Nephron progenitor cell (in vitro differentiated cells): ENCODE measurements at places on chromosomes 1 and 21.

DNA sequence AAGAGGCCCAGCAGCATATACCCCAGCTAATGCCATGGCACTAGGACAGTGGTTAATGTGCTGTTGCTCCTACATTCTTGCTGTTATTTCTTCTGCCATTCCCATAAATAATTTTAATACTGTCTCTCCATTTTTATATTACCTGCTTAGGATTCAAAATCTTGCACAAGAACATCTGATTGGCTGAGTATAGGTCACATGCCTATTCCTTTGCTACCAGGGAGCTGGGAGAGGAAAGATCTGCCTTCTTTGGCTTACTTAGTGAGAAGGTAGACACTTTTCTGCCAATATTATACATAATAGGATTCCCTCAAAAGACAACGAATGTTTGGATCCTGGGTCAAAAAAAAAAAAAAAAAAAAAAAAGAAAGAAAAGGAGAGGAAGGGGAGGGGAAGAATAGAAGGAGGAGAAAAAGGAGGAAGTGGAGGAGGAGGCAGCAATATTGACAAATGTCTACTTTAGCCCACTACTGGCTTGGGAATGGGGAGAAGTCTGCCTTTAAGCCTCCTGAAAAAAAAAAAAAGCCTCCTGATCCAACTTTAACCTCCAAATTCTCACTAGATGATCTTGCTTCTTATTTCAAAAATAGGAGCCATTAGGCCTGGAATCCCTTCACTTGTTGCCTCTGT lies 134.5 kb upstream of the HNRNPU start:
- DNase-seq: no peak

DNA sequence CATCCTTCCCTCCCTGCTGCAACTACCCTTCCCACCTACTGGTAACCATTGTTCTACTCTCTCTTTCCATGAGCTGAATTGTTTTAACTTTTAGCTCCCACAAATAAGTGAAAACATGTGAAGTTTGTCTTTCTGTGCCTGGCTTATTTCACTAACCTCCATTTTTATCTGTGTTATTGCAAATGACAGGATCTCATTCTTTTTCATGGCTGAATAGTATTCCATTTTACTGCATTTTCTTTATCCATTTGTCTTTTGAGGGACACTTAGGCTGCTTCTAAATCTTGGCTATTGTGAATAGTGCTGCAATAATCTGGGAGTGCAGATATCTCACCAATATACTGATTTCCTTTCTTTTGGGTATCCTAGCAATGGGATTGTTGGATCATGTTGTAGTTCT lies 80.6 kb downstream of the NOS1AP start:
- DNase-seq: no peak

DNA sequence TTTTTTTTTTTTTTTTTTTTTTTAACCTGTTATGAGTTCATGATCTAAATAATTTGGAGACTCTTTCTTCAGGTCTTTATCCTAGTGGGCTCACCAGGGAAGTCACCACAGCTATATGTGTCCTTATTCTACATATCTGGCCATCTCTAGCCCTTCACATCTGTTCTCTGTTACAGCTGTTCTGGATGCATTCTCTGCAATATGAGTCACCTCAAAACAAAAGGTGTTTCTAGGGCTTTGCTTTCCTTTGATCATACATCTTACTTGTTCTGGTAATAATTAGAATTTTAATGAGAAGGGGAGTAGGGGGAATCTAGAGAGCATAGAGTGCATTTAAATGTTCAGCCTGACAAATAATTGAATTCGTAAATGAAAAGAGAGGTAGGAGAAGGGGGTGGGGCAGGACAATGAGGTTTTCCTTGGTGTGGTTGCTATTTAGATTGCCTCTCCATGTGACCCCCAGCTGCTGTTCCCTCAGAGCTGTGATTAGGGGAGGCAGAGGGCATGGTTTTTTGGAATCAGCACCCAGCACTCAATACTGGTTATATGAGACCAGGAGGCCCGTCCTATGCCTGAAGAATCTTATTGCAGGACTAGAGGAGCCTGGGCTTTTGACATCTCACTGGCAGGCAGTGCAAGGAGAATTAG lies 8.0 kb downstream of the SYT6 start:
- DNase-seq: no peak

DNA sequence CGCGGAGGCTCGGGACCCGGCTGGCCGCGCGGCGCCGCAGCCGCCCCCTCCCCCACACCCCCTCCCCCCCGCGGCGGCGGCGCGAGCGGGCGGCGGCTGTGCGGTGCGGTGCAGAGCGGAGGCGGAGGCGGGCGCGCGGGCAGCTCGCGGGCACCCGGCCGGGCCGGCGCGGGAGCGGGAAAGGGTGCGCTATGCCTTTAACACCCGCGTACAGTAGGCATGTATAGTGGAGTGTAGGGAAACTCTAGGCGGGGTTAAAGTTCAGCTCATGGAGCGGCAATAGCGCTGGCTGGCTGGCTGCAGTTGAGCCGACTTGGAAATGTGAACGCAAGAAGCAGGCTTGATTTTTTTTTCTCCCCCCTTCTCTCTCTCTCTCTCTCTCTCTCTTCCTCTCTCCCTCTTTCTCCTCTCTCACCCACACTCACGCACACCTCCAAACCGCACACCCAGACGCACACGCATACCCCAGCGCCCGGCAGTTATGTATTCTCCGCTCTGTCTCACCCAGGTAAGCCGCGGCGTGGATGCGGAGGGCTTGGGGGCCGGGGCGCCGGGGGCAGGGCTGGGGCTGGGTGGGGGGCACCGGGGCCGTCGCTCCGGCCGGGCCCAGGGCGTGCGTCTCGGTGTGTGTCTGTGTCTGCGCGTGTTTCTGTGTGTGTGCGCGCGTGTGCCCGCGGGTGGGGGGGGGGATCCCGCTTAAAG lies at the start of gene NFIA:
Gene NFIA (plus strand): TSS at position 251 of the 702 bp plus-strand sequence.
- DNase-seq: peak; percentile 55

- peak; percentile 68 for DNase-seq
Observed at GRCh38 chr1:29237852-29238619, 1.7 kb downstream of the PTPRU start.

DNA sequence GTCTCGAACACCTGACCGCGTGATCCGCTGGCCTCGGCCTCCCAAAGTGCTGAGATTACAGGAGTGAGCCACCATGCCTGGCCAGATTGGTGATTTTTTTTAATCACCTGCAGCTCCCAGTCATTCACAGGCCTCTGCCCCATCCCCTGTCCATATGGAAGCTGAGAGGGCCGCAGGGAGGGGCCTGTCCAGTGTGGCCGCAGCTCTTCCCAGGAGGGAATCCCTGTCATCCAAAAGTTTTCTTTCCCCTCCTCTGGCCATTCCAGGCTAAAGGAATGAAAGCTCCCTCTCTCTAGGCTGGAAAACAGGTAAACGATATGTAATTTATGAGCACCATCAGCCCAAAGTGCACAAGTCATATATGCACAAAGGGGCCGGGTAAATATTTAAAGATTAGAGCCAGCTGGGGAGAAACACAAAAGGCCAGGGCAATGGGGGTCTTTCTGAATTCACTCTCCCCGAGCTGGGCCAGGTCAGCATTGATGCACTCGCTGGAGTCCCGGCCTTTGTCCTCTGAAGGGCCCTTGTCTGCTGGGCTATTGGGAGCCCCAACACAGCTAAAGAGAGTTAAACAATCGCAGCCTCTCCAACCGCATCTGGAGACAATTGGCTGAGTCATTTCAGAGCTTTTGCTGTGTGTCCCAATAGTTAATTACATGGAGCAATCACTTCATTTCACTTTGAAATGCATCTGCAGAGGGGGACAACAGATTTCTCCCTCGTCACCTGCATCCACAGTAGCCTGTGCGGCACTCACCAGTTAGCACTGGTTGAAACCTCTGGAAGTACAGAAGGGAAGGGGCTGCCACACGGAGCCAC lies 3.8 kb upstream of the HES3 start:
- DNase-seq: no peak

- peak; percentile 25 for DNase-seq
Observed at GRCh38 chr1:59699227-59699847, 115.4 kb upstream of the HOOK1 start.

- no peak for DNase-seq
Observed at GRCh38 chr1:236548452-236548851, 24.7 kb downstream of the LGALS8 start.

- no peak for DNase-seq
Observed at GRCh38 chr1:208909011-208909984, 665.1 kb upstream of the PLXNA2 start.

DNA sequence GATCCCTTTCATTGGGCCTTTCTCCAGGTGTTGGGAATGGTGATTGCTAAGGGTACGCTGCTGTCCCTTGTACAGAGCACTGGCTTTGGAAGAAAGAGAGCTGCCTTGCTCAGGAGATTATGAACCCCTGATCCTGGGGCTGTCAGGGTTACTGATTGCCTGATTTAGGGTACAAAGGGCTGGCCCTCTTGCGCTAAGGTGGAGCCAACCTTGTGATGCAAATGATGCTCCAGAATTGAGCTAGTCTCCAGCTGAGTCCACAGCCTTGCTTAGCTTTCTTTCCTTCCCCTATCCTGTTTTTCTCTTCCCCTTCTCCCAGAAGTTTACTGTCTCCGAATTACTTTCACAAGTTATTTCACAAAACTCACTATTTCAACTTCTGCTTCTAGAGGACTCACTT lies 334.7 kb downstream of the AMY1C start:
- no peak for DNase-seq

DNA sequence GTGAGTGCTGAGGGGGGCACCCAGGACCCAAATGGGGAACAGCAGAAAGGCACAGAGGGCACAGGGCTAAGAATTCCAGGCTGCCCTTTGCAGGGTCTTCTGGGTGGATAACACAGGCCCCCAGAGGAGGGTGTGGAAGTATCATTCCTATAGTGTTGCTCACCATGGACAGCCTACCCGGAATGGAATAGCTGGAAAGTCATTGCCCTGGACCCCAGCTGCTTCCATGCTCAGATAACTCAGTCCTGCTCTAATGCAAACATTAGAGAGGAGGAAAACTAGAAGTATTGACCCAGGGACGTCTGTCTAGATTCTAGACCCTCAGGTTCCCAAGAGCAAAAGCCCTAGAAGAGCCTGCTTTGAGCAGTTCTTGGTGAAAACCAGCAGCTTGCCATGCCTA lies 24.7 kb downstream of the SLC6A17 start:
- DNase-seq: no peak

DNA sequence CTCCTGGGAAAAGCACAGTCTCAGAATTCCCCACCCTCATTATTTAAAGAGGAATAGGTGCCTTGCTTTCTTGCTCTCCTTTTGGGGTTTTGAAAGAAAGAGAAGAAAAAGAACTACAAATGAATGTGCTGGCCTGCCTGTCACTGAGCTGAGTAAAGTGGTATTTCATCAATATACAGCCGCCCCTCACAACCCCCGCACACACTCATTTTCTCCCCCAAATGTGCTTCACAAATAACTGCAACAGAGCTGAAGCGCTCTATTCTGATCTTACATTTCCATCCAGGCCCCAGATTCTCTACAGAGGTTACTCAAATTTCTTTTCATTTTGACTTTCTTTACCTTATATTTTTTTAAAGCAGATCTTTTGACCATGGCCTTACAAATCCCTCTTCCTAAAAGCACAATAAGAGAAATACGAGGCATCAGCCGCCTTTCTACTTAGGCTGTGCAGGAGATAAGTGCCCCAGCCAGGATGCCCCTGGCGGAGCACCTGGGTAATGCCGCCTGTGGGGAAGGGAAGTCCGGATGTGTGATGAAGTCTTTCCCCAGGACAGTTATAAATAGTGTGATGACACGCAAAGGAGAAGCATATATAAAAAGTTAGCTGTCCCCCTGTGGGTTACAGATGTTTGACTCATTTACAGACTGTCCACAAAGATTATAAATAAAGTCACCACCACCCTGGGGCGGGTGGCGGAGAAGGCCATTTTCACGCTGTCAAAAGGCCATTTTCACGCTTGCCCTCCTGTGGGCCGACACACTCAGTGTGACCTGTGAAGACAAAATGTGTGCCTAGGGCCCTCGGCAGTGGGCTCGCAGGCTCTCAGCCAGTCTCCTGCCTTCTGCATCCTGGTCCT lies 6.5 kb downstream of the KCNN3 start:
- DNase-seq: peak; percentile 68

- no peak for DNase-seq
Observed at GRCh38 chr1:167666416-167666815, 36.4 kb downstream of the RCSD1 start.
